ENCODE measurements at places on chromosomes 3 and 15.

DNA sequence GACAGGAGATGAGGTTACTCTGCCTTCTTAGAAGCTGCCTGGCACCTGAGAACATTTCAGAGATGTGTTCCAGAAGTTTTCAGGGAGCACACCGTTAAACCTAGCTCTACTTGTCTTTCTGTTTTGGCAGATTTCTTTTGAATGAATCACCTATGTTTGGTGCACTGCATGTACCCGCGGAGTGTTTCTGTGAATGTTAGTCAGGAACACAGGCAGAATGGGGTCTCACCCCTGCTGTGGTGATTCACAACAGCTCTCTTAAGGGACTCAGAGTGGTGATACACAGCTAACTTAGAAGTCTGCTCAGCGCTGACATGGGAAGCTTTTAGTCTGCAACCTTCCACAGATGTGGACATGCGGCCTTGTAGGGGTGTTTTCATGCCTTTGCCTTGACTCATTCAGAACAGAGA is 24.0 kb downstream of the TSEN2 start:
- DNase-seq, result no peak

GRCh38 chr3:189602471-189602870 is 28.7 kb upstream of the TP63 start:
- DNase-seq, result no peak

GRCh38 chr15:49438962-49439631 is 16.1 kb downstream of the FGF7 start:
- DNase-seq, result no peak

GRCh38 chr3:16765661-16766060 is 119.1 kb upstream of the PLCL2 start:
- DNase-seq, result no peak

GRCh38 chr3:187684880-187685279 is 14.7 kb upstream of the SST start:
- no peak for DNase-seq

GRCh38 chr3:168696051-168696450 is 600.3 kb upstream of the GOLIM4 start:
- DNase-seq, result no peak

GRCh38 chr3:31196881-31197364 is 302.5 kb upstream of the GADL1 start:
- DNase-seq, result no peak

DNA sequence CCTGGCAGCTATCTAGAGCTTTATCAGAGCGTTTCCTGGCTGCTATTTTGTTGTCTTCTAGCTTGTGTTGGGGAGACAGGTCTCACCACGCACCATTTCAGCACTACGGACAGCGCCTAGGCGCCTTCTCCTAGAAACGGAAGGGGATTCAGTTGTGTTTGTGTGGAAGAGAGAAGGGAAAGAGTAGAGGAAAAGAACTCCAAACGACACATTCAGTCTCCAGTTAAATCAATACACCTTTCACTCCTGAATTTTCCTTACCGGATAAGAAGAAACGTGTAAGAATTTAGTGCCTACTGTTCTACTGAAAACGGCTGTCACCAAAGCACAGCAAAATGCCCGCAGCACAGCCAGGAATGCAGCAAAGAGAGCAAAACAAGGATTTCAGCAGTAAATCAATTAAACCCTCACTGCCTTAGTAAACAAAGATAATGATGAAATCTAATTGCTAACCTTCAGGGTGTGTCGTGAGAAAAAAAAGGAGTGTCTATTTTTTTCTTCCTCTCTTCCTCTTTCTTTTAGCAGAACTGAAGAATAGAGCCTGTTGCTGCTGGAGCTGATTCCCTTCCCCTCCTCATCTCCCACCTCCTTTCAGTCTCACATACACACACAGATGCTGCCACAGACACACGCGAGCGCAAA is 412 bp upstream of the CTXN2 start:
- no peak for DNase-seq

- DNase-seq, result no peak
These were observed 15.0 kb upstream of the BNC1 start for GRCh38 chr15:83299462-83299861.

- no peak for DNase-seq
These were observed 121.7 kb downstream of the CBLB start for GRCh38 chr3:105747060-105747541.

DNA sequence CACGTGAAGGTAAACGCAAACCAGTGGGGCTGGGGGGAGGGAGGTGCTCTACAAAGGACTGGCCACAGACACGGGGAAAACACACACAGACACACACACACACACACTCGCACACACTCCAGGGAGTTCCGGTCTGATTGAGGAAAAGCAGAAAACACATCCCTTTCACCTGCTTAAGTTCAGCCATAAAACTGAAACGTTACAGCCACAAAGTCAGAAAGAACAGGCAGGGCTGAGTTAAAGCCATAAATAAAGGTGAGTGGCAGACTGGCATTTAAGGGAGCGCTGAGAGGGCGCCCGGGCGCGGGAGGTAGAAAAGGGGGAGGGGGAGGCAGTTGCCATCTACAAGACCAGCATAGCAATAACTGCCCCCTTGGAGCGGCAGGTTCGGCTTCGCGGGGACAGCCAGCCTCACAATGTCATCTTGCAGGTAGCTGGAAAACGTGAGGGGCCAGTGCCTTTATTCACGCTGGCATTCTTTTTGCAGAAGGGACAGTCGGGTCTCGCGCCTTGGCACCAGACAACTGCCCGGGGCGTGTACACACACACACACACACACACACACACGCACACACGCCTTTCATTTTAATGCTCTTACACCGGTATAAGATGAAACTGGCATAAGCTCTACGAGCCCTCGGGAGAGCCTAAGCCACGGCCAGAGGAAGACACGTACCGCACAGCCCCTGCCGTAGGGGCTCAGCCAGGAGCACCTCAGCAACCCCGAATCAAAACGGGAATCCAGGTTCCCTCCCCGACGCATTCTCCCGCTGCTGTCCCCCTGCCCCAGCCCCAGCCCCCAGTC is 866 bp downstream of the TNIK start:
- DNase-seq, result no peak

DNA sequence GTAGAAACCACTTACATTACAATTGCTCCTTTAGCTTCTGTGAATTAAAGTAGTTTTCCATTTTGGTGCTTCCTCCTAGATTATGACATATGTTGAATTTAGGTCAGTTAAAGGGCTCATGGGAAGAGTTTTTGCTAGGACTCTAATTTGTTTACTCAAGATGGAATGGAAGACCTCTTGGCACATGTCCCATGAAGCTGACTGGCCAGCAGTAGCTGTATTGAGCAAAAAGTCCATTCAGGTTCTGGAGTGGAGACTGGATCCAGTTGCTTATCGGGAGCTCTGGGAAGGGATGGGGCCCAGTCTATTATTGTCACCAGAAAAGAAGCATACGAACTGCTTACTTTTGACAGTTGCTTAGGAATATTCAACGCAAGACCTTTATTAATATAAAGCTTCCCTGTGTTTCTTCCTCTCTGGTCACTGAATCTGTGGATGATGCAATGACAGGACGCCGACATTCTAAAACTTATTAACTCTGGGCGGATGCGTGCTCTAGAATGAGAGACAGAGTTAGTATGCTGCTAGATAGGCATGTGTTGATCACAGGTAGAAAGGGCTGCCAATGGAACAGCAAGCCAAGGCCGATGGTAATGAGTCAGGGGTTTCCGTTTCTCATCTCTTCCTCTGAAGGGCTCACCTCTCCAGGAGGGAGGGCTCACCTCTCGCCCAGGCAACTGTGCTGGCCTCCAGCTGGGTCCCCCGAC is 155.8 kb downstream of the NR1D2 start:
- no peak for DNase-seq

DNA sequence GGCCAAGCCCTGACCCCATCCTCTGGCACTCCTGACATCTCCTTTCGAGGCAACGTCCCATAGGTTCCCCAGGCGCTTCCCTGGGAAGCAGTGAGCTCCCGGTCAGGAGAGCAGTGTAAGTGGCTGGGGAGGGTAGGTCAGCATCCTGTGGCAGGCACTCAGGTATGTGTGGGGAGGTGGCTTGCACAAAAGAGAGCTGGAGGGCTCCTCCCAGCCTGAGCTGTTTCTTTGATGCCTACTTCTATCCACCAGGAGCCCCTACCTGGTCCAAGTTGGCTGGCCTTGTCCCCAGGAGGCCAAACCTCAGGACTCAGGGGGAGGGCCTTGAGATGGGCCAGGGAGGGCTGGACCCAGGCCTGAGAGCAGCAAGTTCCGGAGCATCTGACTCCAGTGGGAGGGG is 31.7 kb upstream of the LINGO1 start:
- no peak for DNase-seq

- no peak for DNase-seq
These were observed 315.1 kb downstream of the ZNF385D start for GRCh38 chr3:21435871-21436270.

GRCh38 chr15:79089331-79089889 is 1.2 kb downstream of the RASGRF1 start:
- no peak for DNase-seq

GRCh38 chr15:31814082-31814481 is 216.2 kb upstream of the CHRNA7 start:
- no peak for DNase-seq

GRCh38 chr15:59232476-59232875 is 25.8 kb downstream of the LDHAL6B start:
- DNase-seq, result no peak

DNA sequence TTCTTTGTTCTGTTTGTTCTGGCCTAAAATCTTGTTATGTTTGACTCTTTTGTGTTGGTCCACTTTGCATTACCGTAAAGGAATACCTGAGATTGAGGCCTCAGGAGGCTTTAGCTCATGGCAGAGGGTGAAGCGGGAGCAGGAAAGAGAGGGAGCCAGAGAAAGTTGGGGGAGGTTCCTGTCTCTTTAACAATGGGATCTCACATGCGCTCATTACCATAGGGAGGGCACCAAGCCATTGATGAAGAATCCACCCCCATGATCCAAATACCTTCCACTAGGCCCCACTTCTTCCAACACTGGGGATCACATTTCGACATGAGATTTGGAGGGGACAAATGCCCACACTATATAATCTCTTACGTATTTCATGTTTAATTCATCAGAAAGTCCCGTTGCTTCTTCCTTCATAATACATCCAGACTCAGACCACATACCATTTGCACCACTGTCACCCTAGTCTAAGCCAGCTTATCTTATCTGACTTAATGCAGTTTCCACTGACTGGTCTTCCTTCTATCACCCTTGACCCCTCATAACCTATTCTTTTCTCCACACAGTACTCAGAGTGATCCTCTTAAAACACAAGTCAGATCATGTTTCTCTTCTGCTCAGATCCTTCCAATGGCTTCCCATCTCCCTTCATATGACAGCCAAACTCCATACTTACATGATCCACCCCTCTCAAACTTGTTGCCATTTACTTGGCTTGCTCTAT is 13.5 kb downstream of the KBTBD8 start:
- no peak for DNase-seq
